Glutamatergic neuron (in vitro differentiated cells): ENCODE measurements at places on chromosomes 3 and 15.

DNA sequence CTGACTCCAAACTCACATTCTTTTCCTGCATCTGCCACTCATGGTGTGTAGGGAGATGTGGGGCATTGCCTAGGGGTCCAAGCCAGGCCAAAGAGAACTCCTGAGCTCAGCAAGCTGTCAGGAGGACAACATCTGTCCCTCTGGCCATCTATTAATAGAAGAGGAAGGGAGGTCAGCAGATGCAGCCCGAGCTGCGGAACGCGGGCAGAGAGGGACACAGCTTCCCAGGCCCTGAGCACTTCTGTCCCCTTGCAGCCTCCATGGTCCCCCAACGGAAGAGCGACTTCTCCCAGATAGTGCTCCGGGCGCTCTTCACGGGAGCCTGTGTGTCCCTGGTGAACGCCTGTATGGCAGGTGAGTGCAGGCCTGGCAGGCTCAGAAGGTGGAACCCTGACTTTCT, 37.3 kb upstream of the PDE8A start:
- DNase-seq, result no peak

GRCh38 chr3:166405465-166405864, 568.2 kb upstream of the BCHE start:
- no peak for DNase-seq

- no peak for DNase-seq
These were observed 191.9 kb downstream of the GABRB3 start for GRCh38 chr15:26580943-26581342.

DNA sequence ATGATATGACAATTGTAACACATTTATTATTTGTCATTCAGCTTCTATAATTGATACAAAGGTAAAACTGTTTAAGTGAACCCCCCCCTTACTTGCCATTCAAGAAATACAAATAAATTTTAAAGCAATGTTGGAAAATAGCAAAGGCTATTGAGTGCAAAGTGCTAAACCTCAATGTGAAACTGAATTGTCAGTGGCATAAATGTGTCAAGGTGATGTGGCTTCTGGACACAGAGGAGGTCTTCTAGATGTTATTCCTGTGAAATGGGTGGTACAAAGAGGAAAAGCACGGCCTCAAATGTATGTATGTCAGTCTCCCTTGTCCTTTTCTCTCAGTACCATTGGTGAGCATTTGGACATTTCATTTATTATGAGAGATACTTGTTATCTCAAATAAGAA, 149.4 kb downstream of the MCTP2 start:
- DNase-seq, result no peak

DNA sequence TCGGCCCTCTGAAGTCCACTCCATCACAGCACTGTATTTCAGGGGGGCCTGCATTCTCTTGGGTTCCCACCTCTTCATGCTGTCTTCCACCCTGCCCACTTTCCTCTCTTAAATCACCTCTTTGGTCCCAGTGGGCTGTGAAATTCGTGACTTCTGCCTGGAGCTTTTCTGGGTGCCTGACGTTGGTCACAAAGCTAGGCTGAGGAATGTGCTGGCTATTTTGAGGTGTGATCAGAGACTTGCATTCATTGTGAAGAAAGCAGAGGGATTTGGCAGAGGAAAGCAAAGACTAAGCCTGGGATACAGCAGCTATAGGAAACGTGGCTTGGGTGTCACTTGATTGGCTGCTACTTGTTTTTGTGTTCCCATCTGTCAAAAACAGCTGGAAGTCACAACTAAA, 202.5 kb downstream of the SATB1 start:
- DNase-seq, result no peak
